Sigmoid colon (tissue), 7 donors: ENCODE measurements at places on chromosomes 1 and 21. TPM values are rescaled to one million over a fixed set of nuclear protein-coding genes. Genes with fewer than 3 reads are reported as not detected.

The S100A5 gene
- not detected for total RNA-seq

The TMPRSS3 gene
- not detected for total RNA-seq

The RAB29 gene
- 23.5 TPM for total RNA-seq

DNA sequence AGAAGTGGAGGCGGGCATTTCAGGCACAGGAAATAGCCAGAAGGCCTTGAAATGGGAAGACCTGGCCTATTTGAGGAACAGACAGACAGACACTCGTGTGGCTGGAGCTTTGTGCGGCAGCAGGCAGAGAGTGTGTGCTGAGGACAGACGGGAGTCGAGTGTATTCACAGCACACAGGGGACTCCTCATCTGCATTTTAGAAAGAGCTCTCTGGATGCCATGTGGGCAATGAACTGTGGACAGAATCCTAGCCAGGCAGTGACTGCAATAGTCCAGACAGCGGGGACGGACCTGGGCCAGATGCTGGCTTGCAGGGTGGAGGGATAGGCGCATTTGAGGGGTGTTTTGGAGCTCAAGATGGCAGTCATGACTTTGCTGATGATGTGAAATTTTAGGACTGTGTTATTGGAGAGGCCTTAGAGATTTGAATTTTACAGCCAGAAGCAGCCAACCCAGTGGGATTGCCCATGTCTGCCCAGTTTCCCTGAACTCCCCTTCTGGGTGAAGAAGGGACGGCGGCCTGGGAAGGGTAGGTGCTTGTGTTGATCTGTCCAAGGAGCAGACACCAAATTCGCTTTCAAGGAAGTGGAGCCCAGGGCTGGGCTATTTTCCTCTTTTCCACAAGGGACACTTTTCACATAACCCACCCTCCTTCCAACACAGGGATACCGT, 43.7 kb downstream of the CHAF1B start:
- DNase-seq = no peak

GRCh38 chr1:185297982-185298381, 19.1 kb downstream of the IVNS1ABP start:
- DNase-seq = no peak

DNA sequence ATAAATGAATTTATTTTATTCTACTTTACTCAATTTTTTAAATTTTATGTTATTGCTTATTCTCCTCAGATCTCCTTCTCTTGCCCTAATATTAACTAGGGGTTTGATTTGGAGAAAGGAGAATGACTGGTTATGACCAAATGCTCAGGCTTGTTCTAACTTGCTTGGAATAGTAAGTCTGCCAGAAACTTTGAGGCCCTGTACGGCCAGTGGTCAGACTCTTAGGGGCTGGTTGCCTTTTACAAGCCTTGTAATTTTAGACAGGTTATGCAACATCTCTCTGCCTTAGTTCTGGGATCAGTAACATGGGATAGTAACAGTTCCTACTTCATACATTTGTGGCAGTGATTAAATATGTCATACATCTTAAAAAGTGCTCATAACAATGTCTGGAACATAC, 279.5 kb downstream of the DUSP10 start:
- DNase-seq = no peak

- no peak for DNase-seq
Measured at GRCh38 chr21:45431781-45432572, 27.0 kb downstream of the COL18A1 start.

DNA sequence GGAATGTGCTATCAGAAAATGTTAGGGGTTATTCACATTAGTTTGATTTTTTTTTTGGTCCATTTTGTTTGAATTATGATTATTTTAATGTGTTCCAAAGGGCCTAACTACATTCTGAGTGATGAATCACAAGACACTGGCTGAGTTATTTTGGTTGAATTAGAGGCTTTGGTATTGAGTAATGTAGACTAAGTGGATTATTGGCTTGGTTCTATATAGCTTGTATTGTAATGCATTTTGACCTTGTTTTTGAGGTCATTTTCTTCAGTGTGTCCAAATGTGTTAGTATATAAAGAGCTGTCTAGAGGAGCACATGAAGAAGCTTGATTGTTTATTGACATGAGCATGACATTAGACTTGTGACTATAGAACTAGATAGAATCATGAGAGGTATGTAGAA, 3.4 kb downstream of the ZNF326 start:
- DNase-seq = no peak

DNA sequence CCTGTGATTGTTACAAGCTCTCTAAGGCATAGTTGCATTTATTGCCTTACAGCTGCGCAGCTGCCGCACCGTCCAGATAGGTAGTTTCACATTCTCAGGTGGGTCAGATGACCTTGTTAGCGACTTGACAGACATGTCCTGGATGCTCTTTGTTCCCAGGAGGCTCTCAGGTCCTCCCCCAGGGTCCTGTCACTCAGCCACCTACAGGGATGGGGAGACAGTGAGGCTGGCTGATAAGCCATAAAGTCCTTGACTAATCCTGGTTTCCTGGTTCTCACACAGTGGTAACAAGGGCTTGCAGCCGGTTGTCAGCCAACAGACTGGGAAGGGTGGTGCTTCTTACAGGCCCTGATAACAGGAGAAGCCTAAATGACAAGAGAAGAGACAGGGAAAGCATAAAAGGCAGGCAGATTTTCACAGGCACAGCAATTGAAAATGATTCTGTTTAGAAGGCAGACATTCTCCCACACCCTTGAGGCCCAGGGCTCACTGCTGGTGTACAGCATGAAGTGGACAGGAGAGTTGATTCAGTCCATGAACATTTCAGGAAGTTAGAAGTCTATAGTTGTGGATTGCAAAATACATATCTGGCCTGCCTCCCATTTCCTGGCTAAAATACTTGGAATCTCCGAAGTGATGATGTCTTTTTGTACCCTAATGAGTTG, 2.9 kb downstream of the ARF1 start:
- no peak for DNase-seq
